ENCODE measurements at places on chromosomes 4 and X. TPM values are rescaled to one million over a fixed set of nuclear protein-coding genes. Genes with fewer than 3 reads are reported as not detected.

DNAJB14 gene
- 20.3 TPM for total RNA-seq

MAGEA2 gene
- total RNA-seq: not detected

GPC4 gene
- total RNA-seq: 32.1 TPM

GRCh38 chrX:3244203-3244743 is 102.2 kb downstream of the MXRA5 start:
- DNase-seq: no peak
- no peaks in the 10 kb centered on the region for H3K36me3 ChIP-seq
- no peak overlapping the region for H3K27ac ChIP-seq
- H3K4me1 ChIP-seq: no peaks in the 10 kb centered on the region
- H3K4me3 ChIP-seq: no peak overlapping the region

DNA sequence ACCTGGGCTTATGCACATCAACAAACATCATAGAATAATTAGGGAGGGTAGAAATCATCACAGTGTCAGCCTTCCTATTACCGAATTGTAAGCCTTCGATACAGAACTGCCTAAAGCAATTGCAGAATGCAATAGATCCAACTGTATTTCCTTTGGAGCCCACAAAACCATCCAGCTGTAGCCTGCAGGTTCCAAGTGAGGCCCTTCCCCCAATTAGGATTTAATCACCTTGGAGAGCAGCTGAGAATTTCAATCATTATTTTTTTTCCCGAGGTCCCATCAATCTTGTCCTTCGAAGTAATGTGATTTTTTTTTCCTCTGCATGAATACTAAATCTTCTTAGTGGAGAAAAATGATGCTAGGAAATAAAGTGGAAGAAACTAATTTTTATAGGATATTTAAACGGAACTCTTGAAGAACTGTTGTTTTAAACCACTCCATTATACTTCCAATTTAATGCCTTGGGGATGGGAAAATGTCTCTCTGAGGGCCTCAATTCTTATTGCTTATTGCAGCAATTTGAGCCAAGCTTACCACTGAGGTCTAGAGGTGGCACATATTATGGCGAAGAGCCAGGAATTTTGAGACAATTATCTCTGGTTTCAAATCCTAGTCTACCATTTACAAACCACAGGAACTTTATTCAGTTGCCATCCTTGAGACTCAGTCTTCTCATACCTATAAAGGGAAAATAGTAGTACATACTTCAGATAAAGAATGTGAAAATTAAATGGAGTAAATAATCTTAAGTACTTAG is 953.4 kb upstream of the IGFBP7 start:
- DNase-seq: no peak
- no peak overlapping the region for H3K27ac ChIP-seq

DNA sequence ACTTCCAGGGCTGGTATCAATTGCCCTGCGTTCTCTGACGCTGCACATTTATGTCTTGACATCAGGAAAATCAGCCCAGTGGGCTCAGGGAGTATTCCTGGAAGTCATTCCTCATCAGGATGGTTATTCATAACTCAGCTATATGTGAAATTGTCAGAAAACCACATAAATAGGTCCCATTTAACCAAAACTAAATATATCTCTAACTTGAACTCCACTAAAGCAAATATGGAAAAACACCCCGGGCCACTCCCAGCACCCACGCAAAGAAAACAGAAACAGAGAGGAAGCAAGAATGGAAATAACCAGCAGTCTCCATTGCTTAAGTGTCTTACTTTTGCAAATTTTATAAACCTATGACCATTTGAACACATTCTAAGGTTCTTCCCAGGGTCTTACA is 112.0 kb downstream of the IRF2 start:
- DNase-seq: no peak
- no peaks in the 10 kb centered on the region for H3K36me3 ChIP-seq
- no peak overlapping the region for H3K4me3 ChIP-seq
- H3K27ac ChIP-seq: no peak overlapping the region
- no peaks in the 10 kb centered on the region for H3K27me3 ChIP-seq

DNA sequence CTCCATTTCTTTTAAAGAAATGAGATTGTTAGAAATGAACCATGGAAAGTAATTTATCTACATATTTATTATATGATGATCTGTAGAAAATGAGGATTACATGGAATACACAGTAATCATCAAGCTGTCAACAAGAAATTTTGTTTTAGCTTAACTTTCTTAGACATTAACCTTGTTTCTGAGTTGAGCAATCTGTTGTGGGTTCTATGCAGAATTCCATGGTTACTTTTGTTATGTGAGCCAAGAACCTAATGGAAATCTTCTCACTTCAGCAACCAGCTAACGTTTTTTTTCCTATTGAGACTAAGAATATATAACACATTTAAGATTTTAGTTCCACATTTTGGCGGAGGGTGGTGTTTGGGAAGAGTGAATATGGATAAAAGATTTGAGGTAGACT is 136.1 kb upstream of the SLC4A4 start:
- H3K4me3 ChIP-seq: no peak overlapping the region
- H3K36me3 ChIP-seq: no peaks in the 10 kb centered on the region
- no peak overlapping the region for H3K27ac ChIP-seq
- no peak for DNase-seq

DNA sequence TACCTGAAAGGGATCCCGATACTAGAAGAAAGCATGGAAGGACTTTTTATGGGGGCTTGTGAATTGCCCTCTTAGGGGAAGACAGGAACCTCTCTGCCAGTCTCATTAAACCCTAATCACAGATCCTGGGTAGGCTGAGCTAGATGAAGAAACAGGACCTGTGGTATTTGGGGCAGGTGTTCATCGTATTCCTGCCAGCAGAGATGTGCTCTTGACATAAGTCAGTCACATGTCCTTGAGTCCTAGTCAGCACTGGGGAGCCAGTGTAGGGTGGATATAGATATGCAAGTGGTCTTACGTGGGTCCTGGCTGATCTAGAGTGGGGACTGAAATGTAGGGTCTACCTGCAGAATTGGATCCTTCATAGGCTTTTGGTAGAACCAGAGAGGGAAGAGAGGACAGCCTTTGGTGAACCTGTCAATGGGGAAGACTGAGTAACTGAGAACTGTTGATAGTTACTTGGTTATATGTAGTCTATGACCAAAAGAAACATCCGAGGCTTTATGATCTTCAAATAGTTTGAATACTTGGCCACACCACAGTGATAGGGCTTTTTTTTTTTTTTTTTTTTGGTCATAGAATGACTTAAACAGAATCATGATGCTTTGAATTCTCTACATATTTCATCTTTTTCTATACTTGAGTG is 63.5 kb upstream of the WDR1 start:
- no peak overlapping the region for H3K27ac ChIP-seq
- no peak for DNase-seq
- H3K36me3 ChIP-seq: no peaks in the 10 kb centered on the region
- H3K4me3 ChIP-seq: no peak overlapping the region

DNA sequence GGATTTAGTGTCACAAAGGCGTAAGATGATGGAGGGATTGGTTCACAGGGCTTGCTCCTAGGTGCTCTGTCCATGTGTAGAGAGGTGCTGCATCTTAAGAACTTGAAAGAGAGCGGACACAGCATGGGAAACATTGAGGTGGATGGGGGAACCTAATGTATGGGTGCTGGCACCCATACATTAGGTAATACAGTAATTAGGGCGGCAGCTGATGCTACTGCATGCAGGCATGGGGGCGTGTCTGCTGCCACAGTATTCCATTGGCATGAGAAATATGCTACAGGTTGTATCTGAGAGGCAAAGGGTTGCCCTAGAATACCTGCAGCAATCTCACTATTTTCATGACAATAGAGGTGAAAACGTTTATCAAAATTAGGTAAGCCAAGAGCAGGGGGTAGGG is 45.8 kb upstream of the UXT start:
- no peak for DNase-seq

DNA sequence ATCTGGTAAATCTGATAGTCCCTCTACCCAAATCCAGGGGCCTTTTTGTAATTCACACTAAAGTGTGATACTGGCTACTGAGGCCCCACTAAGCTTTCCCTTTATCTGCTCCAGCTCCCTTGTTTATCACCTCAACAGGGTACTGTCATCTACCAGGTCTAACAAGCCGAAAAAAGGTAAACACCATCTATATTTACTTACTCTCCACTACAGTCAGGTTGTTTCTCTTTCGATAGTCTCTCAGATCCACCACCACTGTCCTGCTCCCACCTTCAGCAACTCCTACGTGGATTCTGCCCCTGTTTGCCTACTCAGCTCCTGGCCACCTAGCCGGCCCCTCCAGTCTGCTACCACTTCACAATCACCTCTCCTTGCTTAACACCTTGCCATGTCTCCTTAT is 3.3 kb downstream of the ITIH6 start:
- H3K27ac ChIP-seq: no peak overlapping the region
- H3K27me3 ChIP-seq: no peaks in the 10 kb centered on the region
- no peaks in the 10 kb centered on the region for H3K4me1 ChIP-seq
- no peak overlapping the region for H3K4me3 ChIP-seq
- no peak for DNase-seq
